ENCODE measurements at places on chromosomes 2 and 18.
A peak's percentile ranks its signal among the peaks of the same experiment; 100 is the strongest.

DNA sequence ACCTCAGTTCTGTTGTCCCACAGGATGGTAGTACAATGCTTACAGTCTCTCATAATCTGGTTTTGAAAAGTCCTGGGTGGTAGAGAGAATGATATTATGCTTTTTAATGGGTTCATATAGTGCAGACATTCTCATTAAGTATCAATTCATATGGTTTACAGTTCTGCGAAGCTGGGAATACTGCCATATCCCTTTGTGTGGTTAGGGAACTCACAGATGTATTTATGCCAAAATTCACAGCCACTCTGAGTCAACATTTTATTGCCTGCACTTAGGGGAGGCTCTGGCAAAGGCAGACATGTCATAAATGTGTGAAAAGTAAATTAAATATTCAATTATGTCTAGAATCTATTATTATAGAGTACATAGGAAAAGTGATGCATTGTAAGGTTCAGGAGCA, 808.2 kb downstream of the SUCLG1 start:
- no peak for DNase-seq

- DNase-seq: no peak
Measured at GRCh38 chr18:60060578-60060977, 160.8 kb downstream of the PMAIP1 start.

GRCh38 chr2:39608686-39609441, 56.9 kb upstream of the TMEM178A start:
- DNase-seq: no peak

- no peak for DNase-seq
Measured at GRCh38 chr2:221389904-221390303, 182.2 kb downstream of the EPHA4 start.

DNA sequence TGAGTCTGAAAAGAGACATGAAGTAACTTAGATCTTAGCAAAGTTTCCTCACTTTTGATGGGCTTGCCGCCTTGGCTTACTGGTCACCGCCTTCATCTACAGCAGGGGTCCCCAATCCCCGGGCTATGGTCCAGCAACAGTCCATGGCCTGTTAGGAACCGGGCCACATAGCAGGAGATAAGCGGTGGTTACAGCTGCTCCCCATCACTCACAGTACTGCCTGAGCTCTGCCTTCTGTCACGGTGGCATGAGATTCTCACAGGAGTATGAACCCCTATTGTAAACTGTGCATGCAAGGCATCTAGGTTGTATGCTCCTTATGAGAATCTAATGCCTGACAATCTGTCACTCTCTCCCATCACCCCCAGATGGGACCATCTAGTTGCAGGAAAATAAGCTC, 72.9 kb downstream of the BIN1 start:
- no peak for DNase-seq

GRCh38 chr2:96769814-96770213, 9.1 kb downstream of the CNNM4 start:
- DNase-seq: no peak

DNA sequence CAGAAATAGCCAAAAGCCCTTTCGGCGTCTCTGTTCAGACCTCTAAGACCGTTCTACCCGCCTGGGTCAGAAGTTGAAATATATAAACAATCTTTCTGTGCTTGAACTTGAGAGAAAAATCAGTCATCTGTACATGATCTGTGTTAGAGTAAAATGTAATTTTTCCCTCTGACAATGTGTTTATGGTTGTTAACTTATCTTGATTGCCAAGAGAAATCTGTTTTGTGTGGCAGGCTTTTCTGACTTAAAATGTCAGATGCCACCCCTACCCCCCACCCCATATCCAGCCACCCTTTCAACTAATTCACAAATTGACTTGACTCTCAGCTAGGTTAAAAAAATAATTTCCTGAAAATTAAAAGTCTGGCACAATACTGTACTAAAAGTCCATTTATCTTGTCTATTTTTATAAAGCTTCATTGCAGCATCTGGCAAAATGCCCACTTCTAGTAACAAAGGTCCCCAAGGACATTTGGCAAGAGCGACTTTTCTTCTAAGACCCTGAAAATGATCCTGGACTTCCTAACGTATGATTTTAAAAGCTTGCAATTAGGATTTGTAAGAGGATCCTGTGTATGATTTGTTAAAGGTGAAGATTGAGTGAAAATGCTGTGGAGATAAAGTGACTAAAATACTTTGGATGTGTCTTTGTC, 304.2 kb downstream of the EPHA4 start:
- DNase-seq: no peak

DNA sequence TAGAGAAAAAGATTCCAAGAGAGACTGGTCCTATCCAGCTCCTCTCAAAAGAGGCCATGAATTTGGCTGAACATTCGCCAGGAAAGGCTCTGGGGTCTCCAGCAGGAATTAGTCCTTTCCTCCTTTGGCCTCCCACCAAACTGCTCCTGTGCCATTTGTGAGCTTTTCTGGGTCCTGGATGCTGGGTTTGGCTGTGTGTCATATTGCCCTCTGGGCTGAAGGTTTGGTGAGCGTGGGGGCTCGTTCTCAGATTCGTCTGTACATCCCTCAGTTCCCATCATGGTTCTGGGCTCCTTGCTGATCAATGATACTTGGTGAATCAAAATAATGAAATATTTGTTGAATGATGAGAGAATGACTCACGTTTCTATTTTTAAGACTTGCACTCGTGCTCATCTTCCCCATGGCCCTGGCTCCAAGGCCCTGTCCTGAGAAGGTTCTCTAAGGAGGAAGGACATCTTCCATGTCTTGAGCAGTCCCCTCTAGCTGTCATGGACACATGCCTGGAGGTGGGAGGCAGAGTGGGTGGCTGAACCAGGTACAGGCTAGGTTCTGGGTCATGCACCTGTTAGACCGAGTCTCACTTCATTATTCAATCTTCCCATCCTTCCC, 47.8 kb upstream of the RHOB start:
- peak; percentile 19 for DNase-seq

DNA sequence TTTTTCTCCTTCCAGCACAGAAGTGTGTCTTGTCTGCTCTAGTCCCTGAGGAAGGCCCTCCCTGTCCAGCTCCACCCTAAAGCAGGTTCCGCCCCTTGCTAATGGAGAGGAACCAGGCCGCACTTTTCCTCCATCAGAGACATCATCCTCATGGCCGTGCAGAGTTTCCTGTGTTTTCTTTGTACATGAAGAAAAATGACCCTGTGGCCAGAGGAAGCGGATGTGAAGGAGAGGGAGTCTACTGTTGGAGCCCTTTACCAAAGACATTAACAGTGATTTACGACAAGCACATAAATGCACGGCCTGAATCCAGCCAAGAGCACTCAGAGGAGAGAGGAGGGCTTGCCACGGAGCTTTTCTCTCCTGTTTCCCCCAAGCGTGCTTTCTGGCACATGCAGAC, 109.5 kb downstream of the RNF144A start:
- no peak for DNase-seq

- DNase-seq: no peak
Measured at GRCh38 chr18:45116116-45116515, 435.4 kb downstream of the SETBP1 start.

DNA sequence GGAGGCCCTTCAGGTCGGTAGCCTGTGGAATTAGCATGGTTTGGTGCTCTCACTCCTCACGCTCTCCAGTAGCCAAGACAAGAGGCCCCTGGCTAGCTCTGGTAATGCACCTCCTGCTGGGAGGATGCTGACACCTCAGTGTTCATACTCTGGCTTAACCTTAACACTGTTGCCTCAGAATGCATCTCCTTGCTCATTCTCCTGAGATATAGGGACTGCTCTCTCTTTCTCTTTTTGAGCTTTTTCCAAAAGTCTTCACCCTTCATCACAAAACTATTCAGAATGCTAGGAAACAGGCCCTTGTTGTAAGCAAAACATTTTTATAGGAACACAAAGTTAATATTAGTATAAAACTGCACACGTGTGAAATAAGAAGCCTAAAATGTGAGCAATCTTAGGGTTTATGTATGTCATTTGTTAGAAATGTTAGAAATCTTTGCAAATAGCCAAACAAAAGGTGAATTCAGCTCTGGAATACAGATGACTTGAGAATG, 17.3 kb upstream of the IMPA2 start:
- DNase-seq: no peak

DNA sequence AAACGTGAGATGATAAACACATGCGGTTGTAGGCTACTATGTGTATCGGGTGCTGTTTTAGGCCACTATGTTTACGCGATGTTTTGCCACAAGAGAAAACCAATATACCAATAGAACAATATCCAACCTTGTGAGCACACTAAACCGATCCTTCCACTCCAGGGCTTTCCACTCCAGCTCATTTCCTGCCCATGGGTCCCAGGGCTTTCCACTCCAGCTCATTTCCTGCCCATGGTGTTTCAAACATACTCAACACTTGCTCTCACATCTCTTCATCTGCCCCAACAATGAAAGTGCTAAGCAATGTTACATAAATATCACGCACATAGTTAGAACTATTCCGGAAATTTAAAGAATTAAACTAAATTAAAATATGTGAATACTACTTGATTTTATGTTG, 80.0 kb downstream of the EPB41L3 start:
- no peak for DNase-seq

DNA sequence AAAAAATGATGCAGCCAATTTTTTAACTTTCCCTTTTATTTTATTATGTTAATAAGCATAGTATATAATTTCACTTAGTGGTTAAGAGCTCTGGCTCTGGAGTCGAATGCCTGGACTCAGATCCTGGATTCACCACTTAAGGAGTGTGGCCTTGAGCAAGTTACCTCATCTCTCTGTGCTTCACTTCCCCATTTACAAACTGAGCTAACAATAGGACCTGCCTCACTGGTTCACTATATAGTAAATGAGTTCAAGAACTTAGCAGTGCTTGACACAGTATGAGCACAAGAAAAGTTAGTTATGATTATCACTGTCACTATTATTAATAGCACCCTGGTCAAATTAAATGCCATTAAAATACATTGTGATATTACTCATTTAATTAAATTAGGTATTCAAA, 30.6 kb downstream of the SCN3A start:
- DNase-seq: no peak

GRCh38 chr2:158217593-158217992, 115.9 kb downstream of the UPP2 start:
- no peak for DNase-seq

DNA sequence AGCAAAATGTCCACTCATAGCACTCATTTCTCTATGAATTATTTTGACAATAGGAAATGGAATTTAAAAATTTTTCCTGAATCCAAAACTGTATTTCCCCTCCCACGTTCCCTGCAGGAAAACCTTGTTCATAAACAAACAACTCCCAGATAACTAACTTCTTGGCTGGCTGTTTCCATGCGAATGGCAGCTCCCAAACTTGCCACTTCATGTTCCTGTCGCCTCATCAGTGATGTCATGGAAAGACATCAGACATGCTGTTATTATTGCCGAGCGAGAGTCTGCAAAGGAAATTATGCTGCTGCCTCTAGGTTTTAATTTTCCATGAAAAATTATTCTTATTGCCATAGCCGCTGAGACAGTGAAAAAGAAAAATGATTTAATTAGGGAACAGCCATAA, 117.0 kb upstream of the RIOK3 start:
- no peak for DNase-seq

- DNase-seq: no peak
Measured at GRCh38 chr18:23521907-23522306, 18.6 kb downstream of the RMC1 start.

- no peak for DNase-seq
Measured at GRCh38 chr2:109233643-109234042, 104.6 kb downstream of the SH3RF3 start.

DNA sequence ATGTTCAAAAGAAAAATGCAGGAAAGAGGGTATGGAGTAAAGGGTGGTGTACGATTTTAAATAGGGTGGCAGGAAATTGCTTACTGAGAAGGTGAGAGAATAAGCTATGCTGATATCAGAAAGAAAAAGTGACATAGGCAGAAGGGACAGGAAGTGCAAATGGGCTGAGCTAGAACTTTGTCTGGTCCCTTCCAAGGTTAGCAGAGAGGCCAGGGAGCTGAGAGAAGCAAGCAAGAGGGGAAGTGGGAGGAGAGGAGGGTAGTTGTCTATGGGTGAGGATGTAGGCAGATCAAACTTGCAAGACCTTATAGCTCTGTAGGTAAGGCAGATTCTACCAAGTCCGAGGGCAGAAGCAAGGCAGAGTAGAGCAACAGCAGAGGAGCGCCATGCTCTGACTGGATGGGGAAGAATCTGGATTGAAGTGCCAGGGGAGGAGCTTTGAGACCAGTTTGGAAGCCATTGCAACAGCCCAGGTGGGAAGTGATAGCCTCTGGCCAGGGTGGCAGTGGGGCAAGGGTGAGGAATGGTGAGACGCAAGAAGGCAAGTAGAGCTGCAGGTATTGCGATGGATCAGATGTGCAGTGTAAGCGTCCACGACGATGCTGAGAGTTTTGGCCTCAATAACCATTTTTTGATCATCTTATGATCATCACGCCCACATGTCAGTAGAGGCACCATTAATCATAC, 134.4 kb upstream of the APCDD1 start:
- DNase-seq: no peak

- DNase-seq: peak; percentile 36
Measured at GRCh38 chr2:84861539-84861938, 19.3 kb downstream of the TRABD2A start.

DNA sequence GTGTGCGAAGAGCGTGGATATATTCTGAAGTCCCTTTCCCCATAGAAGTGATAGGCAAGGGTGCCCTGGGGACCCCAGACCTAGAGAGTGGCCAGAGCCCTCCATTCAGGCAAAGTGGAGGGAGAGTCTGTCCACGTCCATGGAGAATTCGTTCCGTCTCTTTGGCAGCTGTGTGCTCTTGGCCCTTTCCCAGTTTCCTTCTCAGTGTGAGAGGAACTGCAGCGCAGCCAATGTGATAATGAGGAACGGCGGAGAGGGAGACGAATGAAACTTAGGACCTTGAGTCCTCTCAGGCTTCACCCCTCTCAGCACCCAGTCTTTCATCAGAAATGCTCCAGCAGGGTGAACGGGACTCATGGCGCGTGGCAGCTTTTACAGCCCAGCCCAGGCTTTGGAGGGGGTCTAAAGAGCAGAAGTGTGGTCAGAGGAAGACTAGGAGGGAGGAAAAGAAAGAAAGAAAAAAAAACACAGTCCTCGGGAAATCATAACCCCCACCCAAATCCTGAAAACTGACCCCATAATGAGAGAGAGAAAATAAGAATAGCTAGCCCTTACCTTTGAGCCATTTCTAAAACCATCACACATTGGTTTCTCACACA, 95.0 kb upstream of the RIOK3 start:
- no peak for DNase-seq

- DNase-seq: no peak
Measured at GRCh38 chr2:67917332-67918054, 145.3 kb downstream of the C1D start.

- no peak for DNase-seq
Measured at GRCh38 chr2:100733391-100734187, 86.3 kb upstream of the NPAS2 start.

GRCh38 chr2:148501545-148501944, 143.0 kb upstream of the EPC2 start:
- no peak for DNase-seq

- no peak for DNase-seq
Measured at GRCh38 chr2:227125506-227125905, 38.5 kb downstream of the COL4A4 start.

- no peak for DNase-seq
Measured at GRCh38 chr2:138185827-138186226, 221.6 kb downstream of the HNMT start.

GRCh38 chr2:12006850-12007249, 260.4 kb downstream of the LPIN1 start:
- no peak for DNase-seq

- no peak for DNase-seq
Measured at GRCh38 chr2:3302751-3303582, 74.7 kb downstream of the EIPR1 start.
